DMS 273 treated with DMSO at 0.1 percent for 48 hours (cell line): ENCODE measurements at places on chromosomes 1 and 21.

DNA sequence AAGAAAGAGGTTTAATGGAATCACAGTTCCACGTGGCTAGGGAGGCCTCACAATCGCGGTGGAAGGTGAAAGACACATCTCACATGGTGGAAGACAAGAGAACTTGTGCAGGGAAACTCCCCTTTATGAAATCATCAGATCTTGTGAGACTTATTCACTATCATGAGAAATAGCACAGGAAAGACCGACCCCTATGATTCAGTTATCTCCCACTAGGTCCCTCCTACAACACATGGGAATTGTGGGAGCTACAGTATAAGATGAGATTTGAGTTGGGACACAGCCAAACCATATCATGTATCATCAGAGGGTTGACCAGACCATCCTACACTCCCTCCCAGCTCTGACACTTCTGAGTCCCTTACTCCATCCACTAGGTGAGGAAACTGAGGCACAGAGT lies 143.9 kb upstream of the KLHDC7A start:
- DNase-seq, result no peak

DNA sequence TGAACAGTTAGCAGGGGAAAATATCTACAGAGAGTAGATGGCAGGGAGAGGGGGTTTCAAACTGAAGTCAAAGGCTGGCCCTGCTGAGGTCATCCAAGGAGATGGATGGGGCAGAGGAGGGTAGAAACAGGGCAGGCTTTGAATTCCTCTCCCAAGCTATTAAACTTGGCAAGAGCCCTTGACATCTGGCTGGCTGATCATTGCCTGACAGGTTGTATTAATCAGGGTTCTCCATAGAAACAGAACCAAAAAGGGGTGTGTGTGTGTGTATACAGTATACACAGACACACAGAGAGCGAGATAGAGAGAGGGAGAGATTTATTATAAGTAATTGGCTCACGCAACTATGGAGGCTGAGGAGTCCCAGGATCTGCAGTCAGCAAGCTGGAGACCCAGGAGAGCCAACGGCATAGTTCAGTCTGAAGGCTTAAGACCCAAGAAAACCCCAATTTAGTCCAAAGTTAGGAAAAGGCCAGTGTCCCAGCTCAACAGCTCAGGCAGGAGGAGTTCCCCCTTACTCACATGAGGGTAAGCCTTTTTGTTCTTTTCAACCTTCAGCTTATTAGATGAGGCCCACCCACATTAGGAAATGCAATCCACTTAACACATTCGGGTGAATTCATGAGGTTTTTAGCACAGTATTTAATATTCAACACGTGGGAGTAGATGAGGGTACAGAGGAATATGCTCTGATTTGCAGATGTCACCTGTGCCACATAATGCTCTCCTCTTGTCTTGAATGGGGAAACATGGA lies 46.7 kb upstream of the HAO2 start:
- DNase-seq, result peak; percentile 43

GRCh38 chr1:62386351-62387121 lies 50.3 kb upstream of the USP1 start:
- DNase-seq, result peak; percentile 28

DNA sequence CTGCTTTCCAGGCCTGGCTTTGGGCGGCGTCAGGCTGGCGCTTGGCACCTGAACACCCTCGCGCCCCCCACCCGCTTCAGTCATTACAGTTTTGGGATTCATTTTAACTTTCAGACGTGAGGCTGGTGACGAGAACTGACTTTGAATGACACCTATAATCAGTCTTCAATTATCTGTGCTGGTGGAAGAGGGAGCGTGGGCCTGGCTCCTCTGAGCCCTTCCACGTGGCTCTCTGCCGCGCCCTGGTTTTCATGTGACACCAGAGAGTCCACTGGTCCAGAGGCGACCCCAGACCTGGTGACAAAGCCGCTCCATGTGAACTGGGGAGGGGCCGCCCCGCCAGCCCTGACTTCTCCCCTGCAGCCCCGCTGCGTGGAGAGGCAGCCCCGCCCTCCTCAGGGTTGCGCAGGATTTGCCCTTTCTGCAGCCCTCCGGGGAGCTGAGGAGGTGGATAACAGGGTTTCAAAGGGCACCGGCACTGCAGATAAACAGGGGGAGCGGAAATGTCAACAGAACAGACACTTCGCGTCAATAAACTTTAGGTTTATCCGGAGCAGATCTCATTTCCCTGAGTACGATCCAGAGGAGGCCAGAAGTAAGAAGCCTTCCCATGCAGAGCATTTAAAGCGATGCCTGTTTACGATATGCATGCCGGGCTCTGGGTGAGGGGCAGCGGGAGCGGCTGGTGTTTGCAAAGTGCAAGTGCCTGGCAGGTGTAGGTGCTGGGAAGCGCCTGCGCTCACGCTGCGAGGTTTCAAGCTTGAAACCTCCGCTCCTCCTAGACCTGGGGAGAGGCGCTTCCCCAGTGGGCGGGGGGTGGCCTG lies 56.4 kb downstream of the AJAP1 start:
- DNase-seq, result no peak

- DNase-seq, result no peak
Observed at GRCh38 chr1:2127187-2128145, 67.1 kb downstream of the FAAP20 start.

DNA sequence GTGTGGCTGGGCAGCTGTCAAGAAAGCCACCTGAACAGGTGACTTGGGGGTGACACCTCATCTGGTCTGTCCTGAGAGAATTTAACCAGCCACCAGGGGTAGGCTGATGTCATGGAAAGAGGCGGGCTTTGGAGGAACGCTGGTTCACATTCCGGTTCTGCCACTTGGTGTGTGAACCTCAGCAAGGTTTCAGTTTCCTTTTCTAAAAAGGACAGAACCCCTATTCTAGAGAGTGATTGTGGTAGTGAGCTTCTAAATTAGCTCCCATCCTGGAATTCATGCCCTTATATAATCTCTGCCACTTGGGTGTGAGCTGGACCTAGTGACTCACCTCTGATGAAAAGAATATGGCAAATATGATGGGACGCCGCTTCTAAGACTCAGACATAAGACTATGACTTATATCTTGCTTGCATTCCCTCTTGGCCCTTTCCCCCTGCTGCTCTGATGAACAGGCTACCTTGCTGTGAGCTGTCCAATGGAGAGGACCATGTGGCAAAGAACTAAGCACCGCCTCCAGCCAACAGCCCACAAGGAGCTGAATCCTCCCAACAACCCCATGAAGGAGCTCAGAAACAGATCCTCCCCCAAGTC lies 332.1 kb downstream of the RRAGC start:
- DNase-seq, result no peak

- no peak for DNase-seq
Observed at GRCh38 chr1:7491109-7491817, 279.8 kb upstream of the VAMP3 start.

- DNase-seq, result no peak
Observed at GRCh38 chr1:99992760-99993467, 23.1 kb downstream of the SLC35A3 start.

- DNase-seq, result no peak
Observed at GRCh38 chr1:6907201-6907600, 121.9 kb downstream of the CAMTA1 start.

GRCh38 chr1:63845346-63845745 lies 71.5 kb downstream of the ROR1 start:
- no peak for DNase-seq

GRCh38 chr21:31945141-31945540 lies 72.3 kb downstream of the HUNK start:
- no peak for DNase-seq

DNA sequence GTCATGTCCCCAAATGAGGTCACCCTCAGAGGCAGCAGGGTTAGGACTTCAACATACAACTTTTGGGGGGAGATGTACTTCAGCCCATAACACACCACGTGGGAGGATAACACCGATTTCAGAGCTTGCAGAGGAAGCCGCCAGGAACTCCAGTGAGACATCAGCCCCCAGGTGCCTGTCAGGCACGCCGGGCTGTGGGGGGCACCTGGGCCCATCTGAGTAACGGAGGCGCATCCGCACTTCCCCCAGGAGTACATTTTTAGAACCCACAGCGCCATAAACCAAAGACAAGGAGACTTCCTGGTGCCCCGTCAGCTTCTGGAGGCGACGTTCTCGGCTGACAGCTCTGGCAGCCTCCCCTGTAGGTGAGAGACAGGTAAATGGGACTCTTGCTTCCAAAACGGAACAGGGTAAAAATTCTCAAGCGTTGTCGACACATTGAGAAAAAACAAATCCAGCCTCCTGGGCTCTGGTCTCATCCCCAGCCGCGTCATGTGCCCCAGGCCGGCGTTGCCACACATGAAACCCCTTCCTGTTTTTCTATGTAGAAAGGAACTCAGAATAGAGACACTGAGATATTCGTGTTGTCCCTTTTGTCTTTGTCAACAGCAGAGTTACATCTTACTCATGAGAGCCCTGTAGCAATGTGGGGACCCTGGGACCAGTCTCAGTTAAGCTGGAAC lies 93.3 kb downstream of the PDE9A start:
- DNase-seq, result no peak

GRCh38 chr1:225467193-225468020 lies 39.6 kb upstream of the LBR start:
- no peak for DNase-seq

GRCh38 chr1:10909697-10910680 lies 102.5 kb upstream of the TARDBP start:
- no peak for DNase-seq

DNA sequence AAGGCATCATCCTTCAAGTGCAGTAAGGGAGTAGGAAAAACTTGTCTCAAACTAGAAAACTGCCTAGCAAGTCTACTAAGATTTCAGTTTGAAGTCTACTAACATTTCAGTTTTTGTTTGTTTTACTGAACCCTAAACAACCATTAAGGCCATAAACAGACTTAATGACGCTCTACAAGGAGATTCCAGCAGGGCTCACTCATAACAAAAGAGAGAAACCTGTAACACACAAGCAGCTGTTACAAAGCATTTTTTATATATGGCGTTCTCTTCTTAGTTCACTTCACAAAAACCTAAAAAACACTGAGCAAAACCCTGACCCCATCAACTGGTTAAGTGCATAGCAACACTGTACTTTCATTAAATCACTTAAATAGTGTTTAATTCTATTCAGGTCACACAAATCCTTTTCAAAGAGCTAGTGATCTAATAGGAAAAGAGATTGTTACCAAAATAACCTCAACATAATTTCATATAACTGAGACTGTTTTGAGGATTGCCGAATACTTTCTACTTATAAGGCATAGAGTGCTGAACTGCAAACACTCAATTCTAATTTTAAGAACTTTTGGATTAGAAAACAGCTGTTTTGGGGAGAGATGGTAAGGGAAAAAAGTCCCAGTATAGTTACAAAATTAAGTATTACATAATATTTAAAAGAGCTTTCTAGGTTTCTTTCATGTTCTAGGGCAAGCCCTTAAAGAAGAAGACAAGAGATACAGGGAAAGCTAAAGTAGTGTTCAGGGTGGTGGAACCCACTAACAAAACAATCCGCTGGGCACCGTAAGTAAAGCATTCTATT lies 1.4 kb downstream of the B3GALNT2 start:
- no peak for DNase-seq

GRCh38 chr1:47979724-47980123 lies 17.5 kb downstream of the TRABD2B start:
- DNase-seq, result no peak

GRCh38 chr1:22862752-22863151 lies 109.9 kb downstream of the LACTBL1 start:
- no peak for DNase-seq
